ENCODE measurements at places on chromosomes 4 and X.

GRCh38 chrX:149003863-149004660 lies 501.0 kb downstream of the IDS start:
- DNase-seq, result no peak

- no peak for DNase-seq
Observed at GRCh38 chr4:68592673-68593072, 16.6 kb upstream of the UGT2B17 start.

GRCh38 chr4:17544205-17544604 lies 29.2 kb downstream of the CLRN2 start:
- no peak for DNase-seq

GRCh38 chrX:74431797-74432196 lies 10.5 kb downstream of the SLC16A2 start:
- DNase-seq, result no peak

DNA sequence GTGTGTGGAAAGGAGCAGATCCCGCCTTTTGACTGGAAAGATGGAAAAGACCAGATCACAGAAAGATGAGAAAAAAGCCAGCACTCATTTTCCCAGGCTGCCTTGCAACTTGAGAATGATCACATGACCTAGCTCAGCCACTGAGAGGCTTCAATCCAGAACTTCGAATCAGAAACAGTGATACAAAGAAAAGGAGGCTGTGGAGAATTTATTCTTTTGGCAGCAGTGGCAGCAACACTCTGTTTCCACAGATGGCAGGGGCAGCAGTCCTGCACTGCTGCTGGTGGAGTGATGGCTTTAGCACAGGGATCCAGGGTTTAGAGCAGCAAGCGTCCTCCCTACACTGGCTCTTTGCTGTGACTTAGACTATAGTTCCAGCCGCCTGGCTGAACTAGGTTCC lies 77.8 kb upstream of the SH3RF1 start:
- no peak for DNase-seq

DNA sequence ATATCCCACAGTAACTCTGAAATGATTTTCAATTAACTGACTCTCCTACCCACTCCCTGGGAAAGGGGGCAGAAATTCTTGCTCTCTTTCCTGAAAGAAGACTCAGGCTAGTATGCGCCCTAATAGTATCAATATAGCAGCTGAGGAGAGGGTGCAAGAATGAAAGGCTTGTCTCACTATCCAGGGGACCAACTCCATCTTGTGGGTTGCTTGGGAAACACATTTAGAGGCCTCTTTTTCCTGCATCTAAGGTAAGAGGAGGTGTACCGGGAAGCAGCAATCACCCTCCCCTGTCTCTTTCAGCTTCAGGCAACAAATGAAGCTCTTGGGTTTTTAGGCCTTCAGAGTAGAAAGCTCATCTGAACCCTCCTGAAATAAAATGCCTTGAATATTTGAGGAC lies 11.3 kb downstream of the TMEM255A start:
- DNase-seq, result no peak

DNA sequence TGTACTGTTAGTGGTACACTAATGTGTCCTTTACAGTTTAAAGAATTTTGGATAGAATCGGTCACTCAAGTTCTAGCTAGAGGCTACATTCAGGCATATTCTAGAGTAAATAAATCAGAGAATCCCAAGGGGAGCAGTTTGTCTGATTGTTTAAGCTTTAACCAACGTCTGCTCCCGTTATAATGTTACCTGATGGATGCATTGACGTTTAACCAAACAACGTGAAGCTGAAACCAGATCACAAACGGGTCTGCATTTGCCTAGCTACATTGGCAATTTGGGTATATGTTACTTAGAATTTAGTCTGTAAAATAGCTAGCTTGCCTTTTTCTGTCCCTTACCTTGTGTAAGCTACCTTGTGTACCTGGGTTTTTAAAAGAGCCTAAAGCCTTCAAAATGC lies 1.6 kb downstream of the PI4K2B start:
- no peak for DNase-seq

DNA sequence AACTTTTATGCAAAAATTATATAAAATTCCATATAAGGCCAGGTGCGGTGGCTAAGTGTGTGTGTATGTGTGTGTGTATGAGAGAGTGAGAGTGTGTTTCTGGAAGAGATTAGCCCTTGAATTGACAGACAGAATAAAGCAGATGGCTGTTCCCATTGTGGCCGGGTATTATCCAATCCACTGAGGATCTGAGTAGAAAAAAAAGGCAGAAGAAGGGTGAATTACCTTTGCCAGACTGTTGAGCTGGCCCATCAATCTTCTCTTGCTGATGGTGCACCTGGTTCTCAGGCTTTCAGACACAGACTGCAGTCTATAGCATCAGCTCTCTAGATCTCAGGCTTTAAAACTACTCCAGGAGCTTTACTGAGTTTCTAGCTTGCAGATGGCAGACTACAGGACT lies 92.2 kb upstream of the SLIT2 start:
- DNase-seq, result no peak

DNA sequence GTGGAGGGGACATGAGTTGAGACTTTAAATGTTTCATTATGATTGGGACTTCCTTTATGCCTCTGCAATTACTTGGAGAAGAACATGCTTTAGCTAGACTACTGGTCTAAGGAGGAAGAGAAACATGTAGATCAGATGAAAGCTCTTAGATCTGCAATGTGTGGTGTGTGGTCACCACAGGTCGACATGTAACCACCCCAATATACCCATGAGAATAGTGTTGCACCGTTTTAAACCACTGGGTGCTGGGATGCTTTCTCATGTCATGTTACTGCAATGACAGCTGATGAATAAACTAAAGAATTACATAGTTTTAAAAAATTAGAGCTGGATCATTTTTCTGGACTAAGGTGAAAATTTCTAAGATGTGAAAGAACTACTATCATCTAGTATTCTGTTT lies 1039.7 kb downstream of the RAPGEF2 start:
- no peak for DNase-seq

GRCh38 chrX:120774606-120775005 lies 101.1 kb downstream of the CT47B1 start:
- no peak for DNase-seq

- DNase-seq, result no peak
Observed at GRCh38 chr4:21768349-21769310, 179.9 kb downstream of the KCNIP4 start.

DNA sequence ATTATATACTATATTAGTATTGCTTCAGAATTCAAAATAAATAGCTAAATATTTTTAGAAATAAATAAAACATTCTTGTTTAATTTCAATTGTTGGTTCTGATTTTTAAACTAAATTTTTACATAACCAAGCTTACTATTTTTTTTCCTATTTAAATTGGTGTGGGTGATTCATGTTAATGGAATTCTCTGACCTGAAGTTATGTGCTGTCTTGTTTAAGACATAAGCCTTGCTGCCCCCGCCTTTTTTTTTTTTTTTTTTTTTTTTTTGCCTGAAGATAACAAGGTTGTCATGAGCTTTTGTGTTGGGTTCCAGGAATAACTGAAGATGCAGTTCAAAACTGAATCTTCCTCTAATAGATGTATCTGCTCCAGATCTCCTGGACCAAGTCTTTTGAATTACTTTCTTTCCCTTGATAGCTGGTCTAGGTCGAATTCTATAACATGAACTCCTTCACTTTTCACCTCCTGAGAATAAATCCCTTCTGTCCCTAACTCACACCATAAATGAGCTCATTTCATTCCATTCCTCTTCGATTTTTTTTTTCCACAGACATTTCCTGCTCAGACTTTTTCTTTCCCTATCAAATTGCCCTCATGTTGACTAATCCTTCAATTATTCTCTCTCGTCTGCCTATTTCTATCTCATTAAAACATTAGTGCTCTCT lies 261.5 kb upstream of the FTHL17 start:
- peak; percentile 5 for DNase-seq

- DNase-seq, result peak; percentile 55
Observed at GRCh38 chr4:125368671-125369081, 53.9 kb downstream of the FAT4 start.

GRCh38 chr4:170666909-170667308 lies 577.2 kb upstream of the AADAT start:
- no peak for DNase-seq

GRCh38 chr4:113969709-113970334 lies 9.6 kb downstream of the ARSJ start:
- DNase-seq, result no peak

All from amniotic stem cell (primary cell).